ENCODE measurements at places on chromosomes 11 and 22.

DNA sequence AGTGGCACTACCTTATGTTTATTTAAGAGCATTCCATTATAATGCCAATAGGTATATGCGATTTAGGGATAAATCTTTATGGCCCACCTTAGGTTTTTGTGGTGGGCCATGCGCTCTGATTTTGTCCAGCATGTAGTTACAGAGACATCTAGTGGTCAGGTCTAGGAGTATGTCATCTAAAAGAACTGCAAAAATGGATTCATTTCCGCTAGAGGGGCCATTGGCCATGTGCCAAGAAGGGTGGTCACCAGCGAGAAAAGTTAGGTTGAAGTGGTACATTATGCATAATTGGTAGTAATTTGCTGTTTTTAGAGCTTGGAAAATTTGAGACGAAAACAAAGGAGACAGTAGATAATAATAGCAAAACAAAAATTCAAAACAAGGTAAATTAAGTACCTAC lies 27.7 kb downstream of the LRRC4C start:
- no peak for DNase-seq

DNA sequence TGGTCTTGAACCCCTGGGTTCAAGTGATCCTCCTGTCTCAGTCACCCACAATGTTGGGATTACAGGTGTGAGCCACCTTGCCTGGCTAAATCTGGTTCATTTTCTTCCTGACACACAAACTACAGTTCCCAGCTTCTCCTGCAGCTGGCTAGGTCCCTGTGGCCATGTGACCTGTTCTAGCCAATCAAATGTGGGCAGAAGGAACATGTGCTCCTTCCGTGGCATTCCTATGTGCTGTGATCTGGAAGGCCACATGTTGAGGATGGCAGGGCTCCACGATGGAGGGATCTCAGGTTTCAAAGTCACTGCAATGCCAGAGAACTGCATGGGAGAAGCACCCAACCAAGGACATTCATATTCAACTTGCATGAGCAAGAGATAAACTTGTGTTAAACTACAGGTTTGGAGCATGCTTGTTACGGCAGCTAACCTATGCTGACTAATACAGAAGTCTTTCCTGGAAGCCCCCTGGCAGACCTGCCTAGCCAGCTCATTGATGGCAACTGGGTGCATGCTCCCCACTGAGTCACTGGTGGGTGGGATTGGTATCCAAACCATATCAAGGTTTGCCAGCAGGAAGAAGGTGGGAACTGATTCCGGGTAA lies 86.0 kb downstream of the RPS6KA4 start:
- DNase-seq: peak; percentile 57

- peak; percentile 48 for DNase-seq
These were observed 7.1 kb downstream of the NLRX1 start for GRCh38 chr11:119175493-119176077.

GRCh38 chr22:48477031-48477721 lies 1350.5 kb downstream of the BRD1 start:
- DNase-seq: no peak

DNA sequence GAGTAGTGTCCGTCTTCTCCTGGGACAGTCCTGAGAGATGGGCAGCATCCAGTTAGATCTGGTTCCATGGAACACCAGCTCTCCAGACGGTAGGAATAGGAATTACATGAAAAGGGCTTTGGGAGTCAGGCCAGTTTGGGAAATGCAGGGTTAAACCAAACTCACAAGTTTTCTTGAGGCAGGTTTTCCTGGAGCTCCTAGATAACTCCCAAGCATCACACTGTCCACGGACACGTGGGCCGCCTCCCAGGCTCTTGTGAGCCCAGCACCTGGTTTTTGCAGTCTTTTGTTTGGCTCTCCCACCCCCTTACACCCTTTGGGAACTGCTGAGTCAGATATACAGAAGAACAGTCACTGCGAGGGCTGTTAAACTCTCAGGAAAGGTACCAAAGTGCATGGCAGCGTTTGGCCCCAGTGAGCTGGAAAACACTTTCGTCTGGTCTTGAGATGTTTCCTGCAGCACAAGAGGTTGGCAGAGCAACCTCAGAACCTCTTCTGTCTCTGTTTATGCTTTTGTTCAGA lies 90.0 kb downstream of the BCR start:
- no peak for DNase-seq

DNA sequence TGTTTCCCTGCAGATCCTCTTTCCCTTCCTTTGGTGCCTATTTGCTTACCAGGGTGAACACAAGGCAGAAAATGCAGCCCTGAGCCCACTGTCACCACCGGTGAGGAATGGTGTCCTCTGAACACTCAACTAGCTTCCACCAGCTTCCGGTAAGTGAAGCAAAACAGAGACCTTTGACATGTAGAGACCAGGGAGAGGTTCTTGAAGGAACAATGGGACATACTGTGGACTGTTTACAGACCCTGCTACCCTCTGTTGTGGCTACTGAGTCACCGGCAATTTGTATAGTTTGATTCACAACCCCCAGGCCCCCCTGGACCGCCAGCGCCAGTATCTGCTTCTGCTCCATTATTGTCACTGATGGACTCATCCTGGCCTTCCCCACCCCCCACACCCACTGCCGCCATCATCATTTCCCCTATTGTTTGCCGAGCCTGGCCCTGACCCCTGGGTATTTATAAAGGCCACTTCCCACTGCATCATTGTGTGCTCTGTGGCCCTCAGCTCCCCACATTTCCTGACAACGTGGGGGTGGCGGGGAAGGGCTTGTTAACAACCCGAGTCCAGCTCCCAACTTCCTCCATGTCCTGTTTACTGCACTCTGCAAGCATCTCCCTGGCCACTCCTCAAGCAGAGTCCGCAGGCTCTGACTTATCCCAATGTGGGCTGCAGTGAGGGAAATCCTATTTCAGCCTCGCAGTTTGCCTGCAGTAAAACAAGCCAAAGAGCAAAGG lies 252.9 kb downstream of the ETS1 start:
- no peak for DNase-seq

GRCh38 chr11:117705866-117706265 lies 91.2 kb downstream of the DSCAML1 start:
- no peak for DNase-seq

GRCh38 chr22:30947173-30947815 lies 21.3 kb downstream of the MORC2 start:
- no peak for DNase-seq

- DNase-seq: no peak
These were observed 86.4 kb downstream of the GGTLC2 start for GRCh38 chr22:22730655-22731373.

DNA sequence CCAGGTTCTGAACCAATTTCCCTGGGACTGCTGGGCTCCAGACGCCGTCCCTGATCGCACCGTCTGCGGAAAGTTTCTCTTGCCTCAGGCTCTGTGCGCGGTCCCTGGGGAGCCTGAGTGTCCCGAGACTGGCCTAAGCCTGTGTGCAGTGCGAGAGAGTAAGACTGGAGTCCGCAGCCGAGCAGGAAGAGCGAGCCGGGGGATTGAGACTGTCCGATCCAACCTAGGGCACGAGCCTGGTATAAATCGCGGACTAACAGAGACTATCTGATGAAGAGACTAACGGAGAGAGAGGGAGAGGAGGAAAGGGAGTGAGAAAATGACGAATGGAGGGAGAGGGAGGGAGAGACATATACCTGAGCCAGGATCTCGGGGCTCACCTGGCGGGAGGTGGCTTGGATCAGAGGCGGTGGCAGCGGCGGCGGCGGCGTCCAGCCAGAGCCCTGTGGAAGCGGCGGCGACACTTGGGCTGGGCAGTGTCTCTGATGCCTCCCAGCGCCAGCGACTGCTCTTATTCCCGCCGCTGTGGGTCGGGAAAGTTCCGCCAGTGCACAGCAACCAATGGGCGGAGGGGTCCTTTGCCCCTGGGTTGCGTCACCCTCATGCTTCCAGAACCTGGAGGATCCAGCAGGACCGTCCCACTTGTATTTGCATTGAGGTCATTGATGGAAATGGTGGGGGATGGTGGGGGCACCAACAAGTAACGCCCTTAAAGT lies at the start of gene CALCA:
Gene CALCA (minus strand): TSS at position 487 of the 716 bp plus-strand sequence. CDS start 1,159 bp downstream, outside the sequence.
- DNase-seq: peak; percentile 6

DNA sequence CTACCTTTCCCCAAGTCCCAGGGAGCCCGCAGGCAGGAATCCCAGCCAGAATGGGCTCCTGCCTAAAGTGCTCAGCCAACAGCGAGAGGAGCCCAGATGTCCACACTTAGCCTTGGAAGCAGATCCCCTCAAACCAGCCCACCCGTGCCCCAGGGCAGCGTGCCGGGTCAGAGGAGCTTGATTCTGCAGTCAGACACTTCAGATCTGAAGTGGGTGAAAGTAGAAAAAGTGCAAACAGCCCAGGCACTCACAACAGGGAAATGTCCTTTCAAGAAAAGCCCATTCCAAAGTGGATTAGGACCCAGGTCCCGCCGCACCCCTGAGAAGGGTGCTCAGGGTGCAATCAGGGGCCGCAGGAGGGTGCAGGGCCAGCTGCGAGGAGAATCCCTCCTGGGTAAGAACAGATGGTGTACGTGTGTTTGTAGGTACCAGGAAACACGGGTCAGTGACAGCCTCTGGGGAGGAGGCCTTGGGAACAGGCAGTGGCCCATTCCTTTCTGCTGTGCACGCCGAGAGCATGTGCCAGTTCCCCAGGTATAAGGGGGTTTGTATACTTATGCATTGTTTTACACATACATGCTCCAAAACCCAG lies 17.7 kb downstream of the ELFN2 start:
- no peak for DNase-seq

GRCh38 chr22:32660292-32660691 lies 141.2 kb upstream of the TIMP3 start:
- DNase-seq: peak; percentile 71

DNA sequence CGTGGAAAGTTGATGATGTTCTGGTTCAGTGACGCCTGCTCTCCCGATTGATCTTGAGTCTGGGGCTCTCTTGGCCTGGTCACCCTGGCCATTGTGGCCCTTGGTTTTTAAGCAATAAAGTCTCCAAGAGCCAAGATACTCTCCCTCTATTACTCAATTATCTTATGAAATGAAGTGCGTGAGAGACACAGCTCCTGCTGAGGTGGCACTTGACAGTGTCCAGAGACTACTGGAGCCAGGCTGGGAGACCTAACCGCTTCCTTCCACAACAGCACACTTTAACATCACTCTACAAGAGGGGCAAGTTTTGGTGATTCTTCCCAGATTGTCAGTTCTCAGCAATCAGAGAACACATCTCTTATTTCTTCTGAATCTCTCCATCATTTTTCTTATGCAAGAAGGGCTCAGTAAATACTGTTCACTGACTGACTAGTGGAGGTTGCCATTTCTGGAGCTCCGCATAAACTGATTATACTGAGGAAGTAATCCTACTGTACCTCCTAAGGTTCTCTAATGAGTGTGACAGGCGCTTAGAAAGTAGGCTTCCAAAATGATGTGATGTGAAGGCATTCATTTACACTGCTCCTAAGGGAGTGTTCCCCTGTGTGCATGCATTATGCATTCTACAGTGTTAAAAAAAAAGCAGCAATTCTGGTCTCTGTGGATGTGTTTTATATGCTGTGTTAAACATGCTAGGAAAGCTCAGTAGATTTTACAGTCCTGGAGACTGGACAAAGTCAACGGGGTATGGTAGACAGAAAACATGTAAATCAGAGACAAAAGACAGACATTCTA lies 968.0 kb downstream of the OPCML start:
- DNase-seq: no peak
